ENCODE measurements at places on chromosomes 4 and X. TPM values are rescaled to one million over a fixed set of nuclear protein-coding genes. Genes with fewer than 3 reads are reported as not detected.

Gene GAGE12H
- not detected for total RNA-seq

Gene CCDC158
- not detected for total RNA-seq

Gene SPANXD
- total RNA-seq, result not detected

Gene LEF1
- total RNA-seq, result not detected

Gene TAF9B
- total RNA-seq, result 3.2 TPM

Gene TCEAL6
- total RNA-seq, result not detected

Gene TRAPPC11
- total RNA-seq, result 47.5 TPM

Gene TEC
- 0.89 TPM for total RNA-seq

Measured in stomach (tissue), 19 donors.